Right lobe of liver (tissue), 6 donors: ENCODE measurements at places on chromosomes 7 and 10. TPM values are rescaled to one million over a fixed set of nuclear protein-coding genes. Genes with fewer than 3 reads are reported as not detected.

- no peak overlapping the region for H3K27ac ChIP-seq
- no peaks in the 10 kb centered on the region for H3K36me3 ChIP-seq
- H3K4me3 ChIP-seq: no peak overlapping the region
- DNase-seq: no peak
Measured at GRCh38 chr7:138727336-138728099, 26.4 kb upstream of the SVOPL start.

DNA sequence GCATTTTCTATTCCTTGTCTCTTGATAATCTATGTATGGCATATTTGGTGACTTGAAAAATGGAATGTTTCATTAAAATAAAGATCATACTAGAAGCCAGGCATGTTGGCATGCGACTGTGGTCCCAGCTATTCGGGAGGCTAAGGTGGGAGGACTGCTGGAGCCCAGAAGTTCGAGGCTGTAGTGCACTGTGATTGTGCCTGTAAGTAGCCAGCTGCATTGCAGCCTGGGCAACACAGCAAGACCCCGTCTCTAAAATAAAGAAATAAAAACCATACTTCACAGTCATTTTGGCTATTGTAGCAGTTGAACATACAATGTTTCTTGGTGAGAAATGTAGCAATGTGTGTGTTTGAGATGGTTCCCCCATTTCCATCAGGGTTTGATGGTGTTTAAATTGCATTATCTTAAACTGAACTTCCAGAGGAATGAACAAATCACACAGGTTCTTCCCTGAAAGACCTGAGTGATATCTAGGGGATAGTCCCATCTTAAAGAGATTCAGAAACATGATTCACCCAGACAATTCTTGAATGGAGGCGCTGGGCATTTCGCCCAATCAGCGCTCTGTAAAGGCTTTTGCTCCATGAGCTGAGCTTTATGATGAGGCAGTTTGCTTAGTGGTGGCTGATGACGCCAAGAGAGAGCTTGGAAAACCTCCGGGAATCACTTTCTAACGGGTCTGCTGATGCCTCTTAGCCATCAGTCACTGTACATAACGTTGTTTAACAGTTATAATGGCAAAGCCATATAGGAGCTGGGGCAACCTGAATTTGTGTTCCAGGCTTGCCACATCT lies 19.4 kb upstream of the BTBD16 start:
- H3K4me3 ChIP-seq: no peak overlapping the region
- H3K27ac ChIP-seq: no peak overlapping the region
- DNase-seq: no peak
- no peaks in the 10 kb centered on the region for H3K4me1 ChIP-seq

- no peak overlapping the region for H3K27ac ChIP-seq
- H3K4me3 ChIP-seq: no peak overlapping the region
- no peaks in the 10 kb centered on the region for H3K27me3 ChIP-seq
- H3K36me3 ChIP-seq: no peaks in the 10 kb centered on the region
- DNase-seq: no peak
Measured at GRCh38 chr10:35898716-35899440, 256.8 kb upstream of the FZD8 start.

DNA sequence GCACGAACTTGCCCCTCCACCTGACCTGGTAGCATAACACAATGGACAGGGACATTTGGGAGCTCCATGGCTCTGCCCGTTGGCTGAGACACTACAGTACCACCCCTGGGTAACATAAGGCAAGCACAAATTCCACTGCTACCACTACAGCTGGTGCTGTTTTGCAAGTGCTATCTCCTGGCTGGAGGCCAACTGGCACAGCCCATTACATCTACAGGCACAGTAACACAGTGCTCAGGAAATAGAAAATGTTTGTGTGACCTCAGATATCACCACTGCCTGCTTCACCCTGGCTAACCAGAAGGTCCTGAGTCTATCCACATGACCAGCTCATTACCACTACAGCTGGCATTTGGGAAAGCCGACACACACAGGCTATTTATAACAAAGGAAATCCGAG lies 631.1 kb upstream of the MBL2 start:
- H3K27ac ChIP-seq: no peak overlapping the region
- H3K36me3 ChIP-seq: no peaks in the 10 kb centered on the region
- no peak overlapping the region for H3K4me3 ChIP-seq
- H3K4me1 ChIP-seq: no peaks in the 10 kb centered on the region

DNA sequence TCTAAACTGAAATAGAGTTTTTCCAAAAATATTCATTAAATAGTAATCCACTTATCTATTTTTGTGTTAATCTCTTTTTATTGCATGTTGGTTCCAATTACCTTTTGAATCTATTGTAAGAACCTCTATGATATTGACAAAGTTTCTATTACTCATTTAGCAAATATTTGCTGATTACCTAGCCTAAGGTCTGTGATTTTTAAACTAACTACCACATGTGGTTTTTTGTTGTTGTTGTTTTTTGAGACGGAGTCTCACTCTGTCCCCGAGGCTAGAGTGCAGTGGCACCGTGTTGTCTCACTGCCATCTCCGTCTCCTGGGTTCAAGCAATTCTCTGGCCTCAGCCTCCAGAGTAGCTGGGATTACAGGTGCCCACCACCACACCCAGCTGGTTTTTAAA lies 2.0 kb upstream of the ASB13 start:
- H3K27ac ChIP-seq: no peak overlapping the region
- H3K4me3 ChIP-seq: no peak overlapping the region
- H3K36me3 ChIP-seq: no peaks in the 10 kb centered on the region
- no peaks in the 10 kb centered on the region for H3K27me3 ChIP-seq

DNA sequence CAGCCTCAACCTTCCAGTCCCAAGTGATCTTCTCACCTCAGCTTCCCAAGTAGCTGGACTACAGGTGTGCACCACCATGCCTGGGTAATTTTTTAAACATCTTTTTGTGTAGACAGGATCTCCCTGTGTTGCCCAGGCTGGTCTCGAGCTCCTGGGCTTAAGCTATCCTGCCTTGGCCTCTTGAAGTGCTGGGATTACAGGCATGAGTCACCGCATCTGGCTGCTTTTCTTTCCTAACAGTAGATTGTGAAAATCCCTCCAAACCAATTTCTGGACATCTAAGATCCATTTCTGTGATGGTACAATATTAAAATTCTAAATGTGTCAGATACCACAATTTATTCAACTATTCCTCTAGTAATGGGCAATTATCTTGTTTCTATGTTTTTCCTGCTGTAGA lies 38.7 kb downstream of the RAB18 start:
- H3K4me1 ChIP-seq: no peaks in the 10 kb centered on the region
- no peak for DNase-seq
- H3K4me3 ChIP-seq: no peak overlapping the region

DNA sequence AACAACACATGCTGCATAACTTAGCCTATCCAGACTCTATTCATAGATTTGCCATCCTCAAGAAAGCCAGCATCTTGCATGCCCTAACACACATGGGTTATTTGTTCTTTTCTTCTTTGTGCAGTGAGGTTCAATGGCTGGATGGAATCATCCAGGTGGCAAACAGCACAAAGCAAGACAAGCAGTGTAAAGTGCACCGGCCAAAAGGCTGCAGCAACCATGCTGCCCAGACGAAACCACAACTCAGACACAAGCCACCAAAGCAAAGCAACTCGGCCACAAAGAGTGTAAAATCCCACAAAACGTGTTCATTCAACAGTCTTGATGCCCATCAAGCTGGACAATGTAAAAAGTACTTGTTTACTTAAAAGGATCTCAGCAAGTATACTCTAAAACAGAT lies 76.9 kb downstream of the PIP4K2A start:
- no peak overlapping the region for H3K27ac ChIP-seq
- no peaks in the 10 kb centered on the region for H3K27me3 ChIP-seq
- H3K36me3 ChIP-seq: no peaks in the 10 kb centered on the region
- H3K4me3 ChIP-seq: no peak overlapping the region

GRCh38 chr10:18254086-18254485 lies 113.9 kb downstream of the CACNB2 start:
- H3K27ac ChIP-seq: no peak overlapping the region
- no peaks in the 10 kb centered on the region for H3K4me1 ChIP-seq
- DNase-seq: no peak
- H3K4me3 ChIP-seq: no peak overlapping the region

DNA sequence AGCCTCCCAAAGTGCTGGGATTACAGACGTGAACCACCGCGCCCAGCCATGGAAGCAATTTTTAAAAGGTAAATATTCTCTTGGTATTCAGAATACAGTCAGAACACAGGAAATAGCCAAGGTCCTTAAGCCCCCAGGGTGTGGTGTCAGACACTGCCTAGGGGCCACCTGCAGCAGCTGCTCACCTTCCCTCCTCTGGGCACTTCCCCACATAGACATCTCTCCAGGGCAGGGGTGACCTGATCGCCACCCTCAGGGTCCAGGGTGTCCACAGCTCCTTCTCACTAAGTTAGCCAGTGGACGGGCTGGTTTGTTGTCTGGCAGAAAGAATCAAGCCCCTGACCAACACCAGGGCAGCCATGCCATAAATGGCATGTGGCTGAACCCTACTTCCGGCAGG lies 15.9 kb downstream of the URGCP start:
- H3K27me3 ChIP-seq: no peaks in the 10 kb centered on the region
- peaks cover 17% of the 10 kb centered on the region for H3K36me3 ChIP-seq
- no peak overlapping the region for H3K27ac ChIP-seq
- H3K4me3 ChIP-seq: no peak overlapping the region
- H3K4me1 ChIP-seq: no peaks in the 10 kb centered on the region

DNA sequence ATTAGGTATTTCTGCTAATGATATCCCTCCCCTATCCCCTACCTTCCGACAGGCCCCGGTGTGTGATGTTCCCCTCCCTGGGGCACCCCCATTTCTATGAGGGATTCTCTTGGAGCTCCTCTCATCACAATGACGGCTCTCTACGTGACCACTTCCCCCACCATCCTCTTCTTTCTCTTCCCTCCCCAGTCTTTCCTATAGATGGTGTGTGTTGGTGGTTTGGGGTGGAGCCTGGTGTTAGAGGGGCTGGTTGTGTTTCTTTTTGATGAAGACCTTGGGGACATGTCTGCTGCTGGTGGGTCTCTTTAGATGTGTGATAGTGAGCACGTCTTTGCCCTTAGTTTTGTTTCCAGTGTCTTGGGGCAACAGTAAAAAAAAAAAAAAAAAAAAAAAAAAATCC lies 28.6 kb downstream of the RPS24 start:
- no peak for DNase-seq
- no peaks in the 10 kb centered on the region for H3K36me3 ChIP-seq
- H3K27ac ChIP-seq: no peak overlapping the region
- H3K4me1 ChIP-seq: no peaks in the 10 kb centered on the region
- H3K4me3 ChIP-seq: no peak overlapping the region

DNA sequence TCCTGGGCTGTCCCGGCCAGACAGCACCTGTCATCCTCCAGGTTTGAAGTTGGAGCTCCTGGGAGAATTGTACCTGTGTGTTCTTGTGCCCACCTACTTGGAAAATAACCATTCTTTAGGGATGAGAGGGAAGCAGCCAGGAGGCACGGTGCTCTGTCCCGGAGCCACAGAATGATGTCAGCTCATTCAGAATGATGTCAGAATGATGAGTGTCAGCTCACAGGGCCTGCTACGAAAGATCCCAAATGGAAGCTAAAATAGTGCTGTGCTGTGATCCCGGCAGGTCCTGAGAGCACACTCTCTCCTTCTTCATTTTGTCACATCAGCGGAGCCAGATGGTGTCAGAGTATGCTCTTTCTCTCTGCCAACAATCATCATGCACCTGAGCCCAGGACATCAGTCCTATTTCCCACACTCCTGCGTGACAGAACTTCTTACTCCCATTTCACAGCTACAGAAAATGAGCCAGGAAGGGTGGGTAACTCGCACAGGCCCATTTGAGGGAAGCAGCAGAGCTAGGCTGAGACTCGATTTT lies 8.3 kb downstream of the ABCA13 start:
- no peak overlapping the region for H3K4me3 ChIP-seq
- no peaks in the 10 kb centered on the region for H3K4me1 ChIP-seq
- H3K27ac ChIP-seq: no peak overlapping the region
- no peaks in the 10 kb centered on the region for H3K36me3 ChIP-seq
- H3K27me3 ChIP-seq: no peaks in the 10 kb centered on the region

DNA sequence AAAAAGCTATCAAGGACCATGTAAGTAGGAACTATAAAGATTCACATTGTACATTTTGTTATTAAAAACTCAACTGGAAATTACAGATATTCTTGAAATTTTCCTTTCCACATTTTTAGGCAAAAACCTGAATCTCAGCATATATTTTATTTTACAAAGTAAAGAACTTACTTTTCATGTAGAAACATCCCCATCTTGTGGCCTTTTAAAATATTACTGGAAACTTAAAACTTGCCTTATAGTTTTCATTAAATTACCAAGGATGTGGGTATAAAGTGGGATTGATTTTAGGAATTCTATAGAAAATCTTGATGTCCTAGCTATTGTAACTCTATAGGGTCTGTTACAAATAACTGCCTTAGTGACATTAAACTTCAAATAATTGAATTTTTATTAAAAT lies 10.6 kb downstream of the DBF4 start:
- H3K27me3 ChIP-seq: no peaks in the 10 kb centered on the region
- no peak overlapping the region for H3K4me3 ChIP-seq
- H3K4me1 ChIP-seq: no peaks in the 10 kb centered on the region
- H3K27ac ChIP-seq: no peak overlapping the region

- no peaks in the 10 kb centered on the region for H3K4me1 ChIP-seq
- H3K27ac ChIP-seq: no peak overlapping the region
- H3K36me3 ChIP-seq: no peaks in the 10 kb centered on the region
Measured at GRCh38 chr7:114862406-114862805, 59.5 kb upstream of the MDFIC start.

DNA sequence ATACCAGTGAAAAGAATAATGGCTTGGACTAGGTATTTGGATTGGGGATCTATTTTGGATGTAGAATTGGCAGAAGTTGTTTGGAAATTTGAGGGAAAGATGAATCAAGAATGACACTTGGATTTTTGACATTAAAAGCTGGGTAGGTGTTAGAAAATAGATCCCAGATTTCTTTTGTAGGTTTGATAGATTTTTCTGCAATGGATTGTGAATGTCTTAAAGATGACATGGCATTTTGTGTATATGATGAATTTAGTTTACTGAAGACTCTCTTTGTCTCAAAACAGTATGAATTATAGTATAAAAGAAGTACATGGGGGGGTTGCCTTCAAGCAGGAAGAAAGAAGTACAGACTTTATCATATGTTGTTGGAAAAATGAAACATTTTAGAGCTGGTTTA lies 75.8 kb downstream of the MPLKIP start:
- no peaks in the 10 kb centered on the region for H3K4me1 ChIP-seq
- no peak overlapping the region for H3K4me3 ChIP-seq
- no peaks in the 10 kb centered on the region for H3K36me3 ChIP-seq
- DNase-seq: no peak
- no peak overlapping the region for H3K27ac ChIP-seq

GRCh38 chr10:89303161-89303560 lies 1.3 kb downstream of the IFIT2 start:
- no peaks in the 10 kb centered on the region for H3K27me3 ChIP-seq
- peaks cover 10% of the 10 kb centered on the region for H3K36me3 ChIP-seq
- H3K4me1 ChIP-seq: peaks cover 7% of the 10 kb centered on the region
- no peak for DNase-seq
- H3K4me3 ChIP-seq: peak overlapping the region; percentile 58

The PALD1 gene
- 0.81 TPM for total RNA-seq

The OR9A2 gene
- total RNA-seq: not detected

The IGFBP3 gene
- total RNA-seq: 259 TPM

The CALCR gene
- total RNA-seq: not detected
